ENCODE measurements at places on chromosomes 3 and 15.

GRCh38 chr15:38050529-38051448, 116.3 kb downstream of the TMCO5A start:
- no peak for DNase-seq

- DNase-seq, result no peak
These were observed 108.0 kb upstream of the TBC1D5 start for GRCh38 chr3:17850448-17850847.

DNA sequence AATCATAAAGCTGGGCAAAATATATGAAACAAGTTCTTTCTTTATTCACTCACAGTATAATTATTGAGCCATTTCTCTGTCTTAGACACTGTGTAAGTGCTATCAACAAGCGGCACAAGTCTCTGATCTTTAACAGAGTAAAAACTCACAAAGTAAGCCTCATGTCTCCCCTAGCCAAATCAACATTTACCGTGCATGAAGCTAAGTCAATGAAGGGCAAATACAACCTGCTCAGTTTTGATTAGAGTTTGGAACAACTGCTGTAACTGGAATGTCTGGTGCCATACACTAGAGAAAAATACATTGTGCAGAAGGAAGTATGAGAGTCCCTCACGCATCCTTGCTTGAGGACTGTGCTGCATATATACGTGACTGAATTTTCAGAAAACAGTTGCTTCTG, 291.0 kb upstream of the EPHA3 start:
- no peak for DNase-seq

DNA sequence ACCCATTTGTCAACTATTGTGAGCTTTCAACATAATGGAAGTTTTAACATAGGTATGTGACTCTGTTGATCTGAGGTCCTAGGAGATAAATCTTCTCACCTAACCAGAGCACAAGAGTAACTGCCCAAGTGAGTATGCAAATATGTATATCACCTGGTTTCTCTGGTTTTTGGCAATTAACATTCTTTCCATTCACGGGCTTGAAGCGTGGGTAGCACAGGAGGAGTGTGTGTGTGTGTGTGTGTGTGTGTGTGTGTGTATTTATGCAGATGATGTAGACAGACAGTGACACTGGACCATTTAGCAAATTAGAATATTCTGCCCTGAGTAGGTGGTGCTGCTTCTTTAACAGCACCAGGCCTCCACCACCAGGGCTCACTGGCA, 15.0 kb downstream of the EPHB1 start:
- DNase-seq, result no peak

DNA sequence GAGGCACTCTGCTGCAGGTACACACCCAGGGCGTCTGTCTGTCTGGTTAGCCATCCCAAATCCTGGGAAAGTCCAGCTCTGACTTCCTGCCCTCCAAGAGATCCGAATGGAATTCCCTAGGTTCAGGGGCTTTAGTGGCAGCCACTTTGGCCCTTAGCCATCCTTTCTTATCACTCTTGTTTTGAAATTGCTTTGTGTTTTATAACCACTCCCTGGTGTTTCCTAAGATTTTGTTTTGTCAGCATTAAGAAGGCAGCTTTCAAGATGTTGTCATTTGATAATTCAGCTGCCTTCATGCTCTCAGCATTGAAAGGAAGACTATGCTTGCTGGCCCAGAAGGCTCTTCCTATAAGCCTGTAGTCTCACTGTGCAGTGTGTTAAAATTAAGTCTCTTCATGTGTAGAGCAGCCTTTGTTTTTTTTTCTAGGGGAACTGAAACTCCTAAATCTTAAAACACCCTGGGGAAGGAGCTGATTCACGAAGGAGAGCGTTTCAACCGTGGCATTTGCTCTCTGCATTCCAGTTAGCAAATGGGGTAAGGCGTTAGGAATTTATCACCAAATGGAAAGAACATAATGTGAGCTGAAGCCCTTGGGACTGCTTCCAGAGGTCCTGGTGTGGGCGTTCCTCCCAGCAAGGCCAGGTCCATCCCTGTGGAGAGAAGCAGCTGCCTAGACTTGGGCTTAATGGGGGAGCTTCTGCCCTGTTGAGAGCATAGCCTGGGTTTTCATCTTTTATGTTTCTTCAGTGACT, 14.2 kb upstream of the CLEC3B start:
- DNase-seq, result no peak

DNA sequence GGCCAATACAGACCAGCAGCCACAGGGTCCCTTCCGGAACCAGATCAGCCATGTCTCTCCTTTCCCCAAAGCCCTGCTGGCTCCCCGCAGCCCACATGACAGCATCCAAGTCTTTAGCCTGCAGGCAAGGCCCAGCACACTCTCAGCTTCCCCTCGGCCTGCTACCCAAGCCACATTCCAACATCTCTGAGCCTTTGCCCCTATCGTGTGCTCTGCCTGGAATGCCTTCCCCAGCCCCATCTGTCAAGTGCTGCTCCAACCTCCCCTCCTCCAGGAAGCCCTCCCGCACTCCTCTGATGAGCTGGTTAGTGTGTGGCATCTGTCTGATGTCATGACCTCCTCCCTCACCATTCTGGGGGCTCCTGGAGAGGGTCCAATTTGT, 8.5 kb downstream of the PLXND1 start:
- DNase-seq, result no peak

- no peak for DNase-seq
These were observed 47.0 kb upstream of the PPIB start for GRCh38 chr15:64209680-64210334.

GRCh38 chr15:31317421-31318327, 9.0 kb upstream of the KLF13 start:
- DNase-seq, result no peak

GRCh38 chr15:90287101-90287500, 21.6 kb downstream of the NGRN start:
- DNase-seq, result no peak

DNA sequence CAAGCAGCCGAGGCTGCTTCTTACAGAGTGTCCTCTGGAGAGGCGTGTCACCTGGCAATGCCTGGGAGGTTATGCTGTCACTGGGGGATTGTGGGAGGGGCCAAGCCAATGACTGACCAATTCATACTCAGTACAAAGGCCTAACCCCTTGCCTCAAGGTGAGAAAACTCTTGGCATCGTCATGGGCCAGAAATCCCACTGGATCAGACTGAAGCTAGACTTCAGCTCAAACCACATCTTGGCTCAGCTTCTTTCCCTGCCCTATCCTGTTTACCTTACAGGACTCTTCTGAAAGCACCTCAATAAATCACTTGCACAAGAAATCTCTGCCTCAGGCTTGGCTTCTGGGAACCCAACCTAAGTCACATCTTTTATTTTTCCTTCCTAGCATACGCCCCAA, 9.5 kb downstream of the ANAPC13 start:
- DNase-seq, result no peak

GRCh38 chr3:44363591-44363990, 25.0 kb downstream of the TCAIM start:
- no peak for DNase-seq

GRCh38 chr3:155129396-155129795, 49.3 kb downstream of the MME start:
- DNase-seq, result no peak

- DNase-seq, result no peak
These were observed 567.7 kb upstream of the TBL1XR1 start for GRCh38 chr3:177764933-177765332.

DNA sequence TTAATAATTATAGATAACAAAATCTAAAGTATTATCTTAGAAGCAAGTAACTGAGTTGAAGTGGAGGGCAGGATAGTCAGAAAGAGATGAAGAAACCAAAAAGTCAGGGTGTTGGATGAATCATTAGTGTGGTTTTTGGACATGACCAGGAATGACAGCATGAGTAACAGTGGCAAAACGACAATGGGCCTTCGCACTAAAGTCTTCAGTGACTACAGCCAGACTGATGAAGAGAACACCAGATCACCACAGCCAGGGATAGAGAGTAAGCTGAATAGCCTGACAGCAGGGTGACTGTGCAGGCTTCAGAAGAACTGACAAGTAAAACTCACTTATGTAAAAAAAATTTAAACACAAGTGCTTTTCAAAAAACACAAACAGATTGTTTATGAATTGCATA, 96.0 kb upstream of the MELTF start:
- no peak for DNase-seq

- DNase-seq, result no peak
These were observed 8.9 kb downstream of the GYG1 start for GRCh38 chr3:149000206-149000745.

DNA sequence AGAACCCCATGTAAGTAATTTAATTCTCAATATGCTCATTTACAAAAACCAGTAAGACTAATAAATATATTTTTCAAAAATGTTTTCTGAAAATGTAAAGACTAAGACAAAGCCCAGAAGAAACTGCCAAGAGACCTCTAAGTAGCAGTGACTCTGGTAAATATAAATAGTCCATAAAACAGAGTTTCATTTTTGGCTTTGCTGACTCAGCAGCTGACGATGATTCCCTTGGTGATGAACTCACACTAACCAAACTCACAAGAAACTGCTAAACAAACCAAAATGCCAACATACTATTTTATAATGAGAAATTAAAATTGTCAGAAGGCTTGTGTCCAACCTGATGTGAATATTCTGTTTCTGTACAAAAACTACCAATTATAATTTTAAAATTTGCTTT, 31.5 kb upstream of the IMPG2 start:
- DNase-seq, result no peak

- DNase-seq, result no peak
These were observed 89.0 kb downstream of the GHSR start for GRCh38 chr3:172359231-172359630.

- DNase-seq, result no peak
These were observed 52.4 kb downstream of the NEK11 start for GRCh38 chr3:131079086-131079485.

GRCh38 chr3:10154335-10155122, 10.2 kb upstream of the IRAK2 start:
- DNase-seq, result no peak

- no peak for DNase-seq
These were observed 242.0 kb downstream of the SHQ1 start for GRCh38 chr3:72606005-72606800.

GRCh38 chr3:161854232-161854771, 357.7 kb downstream of the OTOL1 start:
- no peak for DNase-seq

DNA sequence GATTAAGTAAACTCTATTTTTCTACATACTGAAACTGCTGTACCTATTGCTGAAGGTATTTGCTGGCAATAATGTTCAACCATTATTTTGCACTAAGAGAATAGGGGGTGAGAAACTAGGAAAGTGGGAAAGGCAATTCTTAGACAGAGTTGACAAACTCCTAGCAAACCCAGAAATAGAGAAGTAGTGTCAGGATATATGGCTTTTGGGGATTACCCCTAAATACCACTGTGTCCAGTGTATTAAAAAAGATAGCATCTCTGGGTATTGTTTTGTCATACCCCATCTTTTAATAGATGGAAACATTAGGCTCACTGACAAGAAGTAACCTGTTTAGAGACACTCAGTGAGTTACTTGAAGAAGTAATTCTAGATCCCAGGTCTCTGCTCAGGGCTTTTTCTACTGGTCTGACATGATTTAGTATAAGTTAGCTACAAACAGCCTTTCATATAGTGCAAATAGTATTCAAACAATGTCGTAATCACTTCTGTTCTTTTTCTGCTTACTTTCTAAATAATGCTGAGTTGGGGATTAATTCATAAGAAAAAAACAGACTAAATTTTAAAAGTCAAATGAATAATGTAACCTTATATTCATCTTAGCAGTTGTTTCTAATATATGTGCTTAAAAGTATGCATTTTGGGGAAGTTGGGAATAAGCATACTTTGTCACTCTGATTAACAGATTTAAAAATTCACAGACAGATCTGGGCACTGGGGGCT, 107.2 kb downstream of the IL1RAP start:
- DNase-seq, result no peak

DNA sequence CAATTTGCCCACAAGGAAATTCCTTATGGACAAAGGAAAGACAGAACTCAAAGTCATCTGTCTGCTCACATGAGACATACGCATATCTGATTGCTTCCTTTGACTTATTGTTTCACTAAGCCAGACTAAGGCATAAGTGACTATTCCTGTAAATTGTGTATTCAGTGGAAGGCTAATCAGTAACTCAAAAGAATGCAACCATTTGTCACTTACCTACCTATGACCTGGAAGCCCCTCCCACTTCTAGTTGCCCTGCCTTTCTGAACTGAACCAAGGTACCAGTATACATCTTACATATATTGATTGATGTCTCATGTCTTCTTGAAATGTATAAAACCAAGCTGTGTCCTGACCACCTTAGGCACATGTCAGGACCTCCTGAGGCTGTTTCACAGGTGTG, 53.5 kb upstream of the PROK2 start:
- no peak for DNase-seq

DNA sequence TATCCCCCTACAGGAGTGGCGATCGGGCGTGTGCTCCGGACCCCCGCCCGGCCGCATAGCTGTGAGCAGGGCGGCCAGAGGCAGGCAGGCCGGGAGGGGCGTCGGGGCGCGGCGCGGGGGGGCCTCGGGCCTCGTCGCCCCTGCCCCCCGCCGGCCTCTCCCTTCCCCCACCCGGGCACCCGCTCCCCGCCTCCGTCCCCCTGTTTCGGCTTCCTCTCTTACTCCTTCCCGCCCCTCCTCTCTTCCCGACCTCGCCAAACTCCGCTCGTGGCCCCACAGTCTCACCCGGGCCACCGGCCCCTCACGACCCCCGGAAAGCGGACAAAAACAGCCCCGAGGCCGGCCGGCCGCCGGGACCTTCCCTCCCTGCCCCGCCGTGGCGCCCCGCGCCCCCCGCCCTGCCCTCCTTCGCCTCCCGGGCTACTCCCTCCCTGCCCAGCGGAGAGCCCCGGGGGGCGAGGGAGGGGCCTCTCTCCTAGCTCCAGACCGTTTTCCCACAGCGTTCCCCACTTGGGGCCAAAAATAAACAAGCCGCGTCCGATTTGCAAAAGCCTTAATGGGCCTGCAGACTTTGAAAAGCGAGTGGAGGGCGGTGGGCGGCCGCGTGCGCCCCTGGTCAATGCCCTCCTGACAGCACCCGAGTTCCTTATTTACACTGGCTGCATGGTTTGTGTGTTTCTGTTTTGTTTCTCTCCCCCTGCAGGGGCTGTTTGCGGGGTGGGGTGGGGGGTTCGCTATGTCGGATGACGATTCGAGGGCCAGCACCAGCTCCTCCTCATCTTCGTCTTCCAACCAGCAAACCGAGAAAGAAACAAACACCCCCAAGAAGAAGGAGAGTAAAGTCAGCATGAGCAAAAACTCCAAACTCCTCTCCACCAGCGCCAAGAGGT, 1.0 kb downstream of the UBE2E1 start:
- DNase-seq, result peak; percentile 33

GRCh38 chr15:46296797-46297196, 662.0 kb downstream of the SQOR start:
- DNase-seq, result no peak

- DNase-seq, result no peak
These were observed 98.1 kb upstream of the UBE2E2 start for GRCh38 chr3:23105048-23105447.

GRCh38 chr3:134068429-134068828, 38.7 kb upstream of the SLCO2A1 start:
- no peak for DNase-seq

GRCh38 chr3:149363053-149363452, 14.4 kb downstream of the TM4SF1 start:
- DNase-seq, result no peak

DNA sequence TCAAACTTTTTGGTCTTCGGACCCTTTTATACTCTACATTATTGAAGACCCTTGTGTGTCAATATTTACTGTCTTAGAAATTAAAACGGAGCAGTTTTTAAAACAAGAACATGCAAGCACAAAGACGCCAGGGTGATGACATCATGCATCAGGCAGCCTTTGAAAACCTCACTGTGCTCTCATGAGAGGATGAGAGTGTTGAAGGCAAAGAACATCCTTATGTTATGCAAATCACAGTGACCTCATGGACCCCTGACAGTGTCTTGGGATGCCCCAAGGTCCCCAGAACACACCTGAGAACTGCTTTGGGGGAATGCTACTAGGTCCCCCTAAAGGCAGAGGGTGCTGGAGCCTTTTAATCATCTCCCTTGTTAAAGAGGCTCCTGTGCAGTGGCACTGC, 51.6 kb downstream of the CHDH start:
- no peak for DNase-seq
